HFFc6 (cell line): ENCODE measurements at places on chromosomes 4 and X. TPM values are rescaled to one million over a fixed set of nuclear protein-coding genes. Genes with fewer than 3 reads are reported as not detected.

DNA sequence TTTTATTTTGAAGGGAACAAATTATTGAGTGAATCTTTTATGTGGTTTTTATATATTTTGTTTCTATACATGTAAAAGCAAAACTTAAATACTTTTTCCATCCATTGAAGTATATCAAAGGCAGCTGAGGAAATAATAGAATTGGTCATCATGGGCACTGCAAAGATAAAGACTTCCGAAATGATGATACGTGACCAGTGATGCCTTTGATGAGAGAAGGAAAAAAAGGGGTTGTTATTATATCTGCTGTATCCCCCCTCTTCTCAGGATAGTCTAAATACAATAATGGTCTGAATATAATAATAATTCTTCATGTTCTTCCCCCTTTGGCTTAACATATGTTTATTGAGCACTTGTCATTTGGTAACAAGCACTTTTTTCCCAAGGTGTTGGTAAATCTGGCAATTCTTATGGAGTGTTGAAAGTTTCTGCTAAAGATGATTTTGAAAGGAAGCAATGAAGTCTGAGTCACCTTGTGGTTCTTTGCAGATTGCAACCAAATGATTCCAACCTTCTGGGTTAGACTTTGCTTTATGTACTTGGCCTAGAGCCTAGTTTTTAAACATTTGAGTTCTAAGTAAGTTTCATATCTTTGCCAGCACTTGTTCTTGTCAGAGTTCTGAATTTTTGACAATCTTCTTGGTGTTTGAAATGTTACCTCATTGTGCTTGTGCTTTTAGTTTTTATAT lies 60.8 kb downstream of the USP9X start:
- peaks cover 35% of the 10 kb centered on the region for H3K4me1 ChIP-seq
- no peaks in the 10 kb centered on the region for H3K27me3 ChIP-seq
- peak overlapping the region; percentile 20; the same call in 1 of the 2 replicates for H3K4me3 ChIP-seq
- peak overlapping the region; percentile 5; the same call in 1 of the 2 replicates for H3K27ac ChIP-seq

GRCh38 chr4:40990899-40991265 lies 223.5 kb downstream of the APBB2 start:
- no peak for DNase-seq
- H3K27me3 ChIP-seq, result no peaks in the 10 kb centered on the region; the same call in 1 of the 2 replicates
- peak overlapping the region; percentile 84 for H3K4me3 ChIP-seq
- H3K4me1 ChIP-seq, result peaks cover 87% of the 10 kb centered on the region
- H3K36me3 ChIP-seq, result peaks cover 8% of the 10 kb centered on the region; the same call in 1 of the 2 replicates

- no peak overlapping the region for H3K4me3 ChIP-seq
- no peak overlapping the region for H3K27ac ChIP-seq
Measured at GRCh38 chr4:52551487-52551886, 107.6 kb downstream of the USP46 start.

The SLC49A3 gene
- total RNA-seq, result 0.13 to 0.72 TPM (median 0.38 TPM) in 3 replicates

- H3K4me1 ChIP-seq, result no peaks in the 10 kb centered on the region
Measured at GRCh38 chr4:153115322-153116290, 88.6 kb upstream of the TRIM2 start.

- no peak overlapping the region for H3K27ac ChIP-seq
- H3K4me1 ChIP-seq, result no peaks in the 10 kb centered on the region
- DNase-seq, result no peak
- no peaks in the 10 kb centered on the region for H3K36me3 ChIP-seq
Measured at GRCh38 chrX:2855761-2856160, 27.0 kb downstream of the GYG2 start.

DNA sequence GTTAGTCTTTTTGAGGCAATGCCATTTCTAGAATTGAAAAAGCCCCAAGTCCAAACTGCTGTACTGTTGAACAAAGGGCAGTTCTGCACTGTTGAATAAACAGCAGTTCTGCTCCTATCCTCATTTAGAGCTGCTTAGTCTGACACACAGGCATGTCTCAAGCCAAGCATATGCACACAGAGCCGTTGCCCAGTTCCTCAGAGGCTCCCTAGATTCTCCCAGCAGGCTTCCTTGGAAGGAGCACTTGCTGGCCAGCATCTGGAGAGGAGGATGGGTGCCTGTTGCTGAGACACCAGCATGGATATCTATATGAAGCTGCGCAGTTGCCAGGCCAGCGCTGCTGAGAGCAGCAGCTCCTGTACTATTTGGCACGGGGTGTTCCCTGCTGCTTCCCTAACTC lies 138.3 kb upstream of the USP38 start:
- no peak overlapping the region for H3K4me3 ChIP-seq
- H3K27ac ChIP-seq, result no peak overlapping the region

The F8A1 gene
- 5.7 to 7.8 TPM (median 7.2 TPM) in 3 replicates for total RNA-seq

DNA sequence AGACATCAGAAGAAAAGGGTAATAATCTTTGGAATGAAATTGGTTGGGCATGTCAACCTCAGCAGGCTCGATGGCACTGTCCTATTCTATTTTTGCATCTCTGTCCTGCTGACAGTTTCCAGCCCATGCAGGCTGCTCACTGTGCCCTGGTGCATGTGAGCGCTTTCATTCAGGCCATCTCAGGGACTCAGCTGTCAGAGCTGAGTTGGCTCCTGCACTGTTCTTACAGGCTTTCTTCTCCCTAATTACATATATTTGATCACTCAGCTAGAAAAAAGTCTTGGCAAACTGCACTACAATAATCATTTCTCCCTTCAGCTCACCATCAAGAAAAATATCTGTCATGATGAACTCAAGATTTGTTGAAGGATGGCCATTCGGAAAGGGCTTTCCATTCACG lies 84.7 kb downstream of the RASL11B start:
- H3K27me3 ChIP-seq, result no peaks in the 10 kb centered on the region
- no peak overlapping the region for H3K27ac ChIP-seq
- peaks cover 6% of the 10 kb centered on the region; the same call in 1 of the 2 replicates for H3K36me3 ChIP-seq
- peaks cover 25% of the 10 kb centered on the region for H3K4me1 ChIP-seq
- no peak overlapping the region for H3K4me3 ChIP-seq

DNA sequence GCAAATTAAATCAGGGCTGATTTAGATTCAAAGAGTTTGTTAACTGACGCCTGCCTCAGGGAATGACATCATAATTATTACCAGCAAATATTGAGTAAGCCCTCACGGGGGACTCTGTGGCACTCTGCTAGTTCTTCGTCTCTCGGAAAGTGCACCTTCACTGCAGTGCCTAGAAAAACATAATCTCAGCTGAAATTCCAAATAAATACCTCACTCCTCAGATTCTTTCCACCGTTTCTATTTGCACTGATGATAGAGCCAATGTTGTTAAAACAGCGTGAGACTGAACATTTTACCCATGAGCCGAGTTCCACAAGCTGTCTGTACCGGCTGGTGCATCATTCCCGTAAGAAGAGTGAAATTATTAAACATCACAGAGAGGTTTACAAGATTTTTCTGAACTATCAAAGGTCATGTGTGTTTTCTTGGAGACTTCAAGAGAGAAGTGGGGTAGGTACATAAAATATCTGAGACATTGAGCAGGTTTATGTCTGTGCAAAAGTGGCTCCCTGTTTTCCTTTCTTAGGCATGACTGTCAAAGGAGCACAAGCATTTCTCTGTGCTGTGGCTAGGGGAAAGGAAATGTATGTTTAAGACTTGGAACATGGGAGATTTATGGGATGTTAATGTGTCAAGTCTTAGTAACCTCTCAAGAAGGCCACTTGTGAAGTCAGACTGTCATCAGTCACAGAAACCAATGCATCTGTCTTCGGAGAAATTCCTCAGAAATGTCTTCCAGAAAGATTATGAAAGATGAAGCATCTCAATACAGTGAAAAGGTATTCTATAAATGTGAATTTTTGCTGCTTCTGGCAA lies 119.6 kb downstream of the CBLL2 start:
- no peak for DNase-seq
- H3K27me3 ChIP-seq, result no peaks in the 10 kb centered on the region

The PHKA1 gene
- 0.04 to 0.11 TPM in 2 of 3 replicates, not detected in the other for total RNA-seq

The ZNF182 gene
- 1.9 to 2.6 TPM (median 2.4 TPM) in 3 replicates for total RNA-seq

DNA sequence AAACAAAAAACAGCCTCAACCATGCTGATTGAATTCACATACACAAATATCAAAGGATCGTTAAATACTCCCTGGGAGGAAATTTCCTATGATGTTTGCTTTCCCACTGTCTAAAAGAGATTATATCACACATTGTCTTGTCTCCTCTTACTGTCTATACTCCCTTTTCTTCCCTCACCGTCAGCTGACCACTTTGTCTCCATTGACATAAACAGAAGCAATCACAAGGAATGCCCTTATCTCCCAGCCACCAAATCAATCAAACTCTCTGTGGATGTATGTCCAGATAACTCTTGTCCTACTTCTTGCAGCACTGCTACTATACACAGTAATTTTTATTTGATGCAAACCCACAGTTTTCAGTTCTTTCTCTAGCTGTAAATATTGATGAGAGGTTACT lies 12.2 kb upstream of the NUDT9 start:
- H3K27ac ChIP-seq, result no peak overlapping the region
- H3K36me3 ChIP-seq, result no peaks in the 10 kb centered on the region
- no peaks in the 10 kb centered on the region for H3K27me3 ChIP-seq
- peaks cover 46% of the 10 kb centered on the region for H3K4me1 ChIP-seq

GRCh38 chrX:23013366-23013765 lies 13.6 kb downstream of the DDX53 start:
- no peaks in the 10 kb centered on the region; the same call in 1 of the 2 replicates for H3K27me3 ChIP-seq
- no peak overlapping the region for H3K4me3 ChIP-seq
- no peak overlapping the region for H3K27ac ChIP-seq
- H3K36me3 ChIP-seq, result no peaks in the 10 kb centered on the region
- DNase-seq, result no peak
- H3K4me1 ChIP-seq, result peaks cover 7% of the 10 kb centered on the region

- peak overlapping the region; percentile 99 for H3K4me3 ChIP-seq
- H3K36me3 ChIP-seq, result peaks cover 16% of the 10 kb centered on the region
- 0 out of 2 replicates have a peak, but pooled peaks cover 3% of the 10 kb centered on the region for H3K27me3 ChIP-seq
- peaks cover 62% of the 10 kb centered on the region for H3K4me1 ChIP-seq
- peak overlapping the region; percentile 86 for H3K27ac ChIP-seq
Measured at GRCh38 chr4:98659106-98659592, 738 bp upstream of the TSPAN5 start.

DNA sequence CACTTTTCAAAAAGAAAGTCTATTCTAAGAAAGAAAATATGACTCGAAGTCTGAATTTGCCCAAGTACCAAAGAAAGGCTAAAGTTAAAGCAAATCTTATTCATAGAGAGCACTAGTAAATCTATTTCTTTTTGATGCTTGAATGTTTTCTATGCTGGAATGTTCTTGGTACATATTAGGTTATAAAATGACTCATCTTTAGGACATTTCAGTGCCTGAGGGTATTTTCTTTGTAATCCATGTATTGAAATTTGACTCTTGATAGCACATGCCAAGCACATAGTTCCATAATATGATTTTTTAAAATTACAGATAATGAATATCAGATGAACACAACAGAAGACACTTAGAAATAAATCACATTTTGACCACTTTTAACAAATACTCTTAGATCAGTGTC lies 232.8 kb downstream of the TRIML1 start:
- DNase-seq, result peak; percentile 29
- no peak overlapping the region; the same call in 1 of the 2 replicates for H3K27ac ChIP-seq
- H3K4me1 ChIP-seq, result peaks cover 14% of the 10 kb centered on the region; the same call in 1 of the 2 replicates
- H3K36me3 ChIP-seq, result peaks cover 10% of the 10 kb centered on the region; the same call in 1 of the 2 replicates
- no peak overlapping the region for H3K4me3 ChIP-seq

DNA sequence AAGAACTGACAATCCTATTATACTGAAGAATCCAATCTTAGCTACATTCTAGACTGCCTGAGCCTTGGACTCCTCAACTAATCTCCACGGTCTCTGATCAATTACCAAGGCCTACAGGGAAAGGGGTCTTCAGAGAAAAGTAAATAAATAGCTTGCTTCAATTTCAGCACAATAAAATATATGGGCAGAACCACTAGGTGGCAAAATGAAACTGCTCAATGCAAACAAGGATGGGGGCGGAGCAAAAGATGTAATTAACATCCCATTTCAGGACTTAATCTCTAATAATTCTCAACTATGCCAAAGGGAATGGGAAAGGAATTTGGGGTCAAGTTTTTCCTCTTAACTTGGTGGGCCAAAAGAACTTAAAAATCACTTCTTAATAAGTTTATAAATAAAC lies 78.4 kb upstream of the MAP3K15 start:
- H3K27ac ChIP-seq, result no peak overlapping the region
- H3K36me3 ChIP-seq, result peaks cover 8% of the 10 kb centered on the region
- peaks cover 37% of the 10 kb centered on the region for H3K4me1 ChIP-seq
- DNase-seq, result peak; percentile 32
- H3K4me3 ChIP-seq, result no peak overlapping the region
- no peaks in the 10 kb centered on the region; the same call in 1 of the 2 replicates for H3K27me3 ChIP-seq

DNA sequence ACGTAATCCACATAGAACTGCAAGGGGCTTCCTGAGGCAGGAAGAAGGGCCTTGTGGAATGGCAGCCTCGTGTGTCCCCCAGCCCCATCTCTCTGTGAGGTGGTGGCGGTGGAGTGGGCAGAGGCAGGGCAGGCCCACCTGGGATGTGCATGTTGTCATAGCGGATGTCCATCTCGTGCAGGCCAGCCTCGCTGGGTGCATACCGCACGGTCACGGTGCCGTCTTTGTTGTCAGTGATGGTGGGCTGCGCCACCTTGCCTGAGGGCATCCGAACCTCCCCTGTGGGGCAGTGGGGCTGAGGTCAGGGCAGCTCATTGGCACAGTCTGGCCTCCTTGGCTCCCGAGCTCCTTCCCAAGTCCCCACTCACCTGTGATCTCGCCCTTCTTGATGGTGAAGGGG lies 20.4 kb downstream of the FLNA start:
- no peak for DNase-seq
- no peaks in the 10 kb centered on the region for H3K4me1 ChIP-seq
- H3K4me3 ChIP-seq, result no peak overlapping the region
- H3K27me3 ChIP-seq, result peaks cover 14% of the 10 kb centered on the region
- no peak overlapping the region for H3K27ac ChIP-seq

- no peak for DNase-seq
- H3K4me3 ChIP-seq, result no peak overlapping the region
- no peaks in the 10 kb centered on the region for H3K27me3 ChIP-seq
- H3K4me1 ChIP-seq, result no peaks in the 10 kb centered on the region
- H3K27ac ChIP-seq, result no peak overlapping the region
- H3K36me3 ChIP-seq, result no peaks in the 10 kb centered on the region
Measured at GRCh38 chrX:57451426-57452020, 140.3 kb upstream of the ZXDB start.

- no peak for DNase-seq
- H3K4me1 ChIP-seq, result no peaks in the 10 kb centered on the region
- H3K4me3 ChIP-seq, result no peak overlapping the region
- H3K27ac ChIP-seq, result no peak overlapping the region
- H3K36me3 ChIP-seq, result no peaks in the 10 kb centered on the region; the same call in 1 of the 2 replicates
- H3K27me3 ChIP-seq, result peaks cover 6% of the 10 kb centered on the region
Measured at GRCh38 chr4:29596228-29596627, 1123.9 kb upstream of the PCDH7 start.

- no peaks in the 10 kb centered on the region for H3K4me1 ChIP-seq
- no peaks in the 10 kb centered on the region for H3K36me3 ChIP-seq
- no peak overlapping the region for H3K27ac ChIP-seq
- H3K27me3 ChIP-seq, result peaks cover 3% of the 10 kb centered on the region
- no peak for DNase-seq
- H3K4me3 ChIP-seq, result no peak overlapping the region
Measured at GRCh38 chr4:47788126-47788525, 49.7 kb downstream of the CORIN start.
